ENCODE measurements at places on chromosomes 12 and 14.

- DNase-seq: no peak
These were observed 52.3 kb downstream of the IRAK3 start for GRCh38 chr12:66241061-66242043.

DNA sequence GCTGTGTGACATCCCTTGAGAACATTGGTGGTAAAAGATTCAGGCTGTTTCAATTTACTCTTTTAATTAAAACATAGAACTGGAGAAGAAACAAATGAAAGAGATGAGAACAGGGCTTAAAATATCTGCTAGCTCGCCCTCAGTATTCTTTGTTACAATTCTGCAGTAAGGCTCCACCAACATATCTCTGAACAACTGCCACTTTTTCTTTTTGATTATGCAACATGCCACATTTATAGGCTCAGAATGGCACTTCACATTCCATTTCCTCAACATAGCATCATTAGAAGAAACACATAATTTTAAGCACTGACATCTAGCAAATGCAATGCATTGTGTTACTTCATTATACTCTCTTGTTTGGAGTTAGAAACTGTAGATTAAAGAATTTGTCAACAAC lies 1315.2 kb downstream of the LRFN5 start:
- DNase-seq: no peak

DNA sequence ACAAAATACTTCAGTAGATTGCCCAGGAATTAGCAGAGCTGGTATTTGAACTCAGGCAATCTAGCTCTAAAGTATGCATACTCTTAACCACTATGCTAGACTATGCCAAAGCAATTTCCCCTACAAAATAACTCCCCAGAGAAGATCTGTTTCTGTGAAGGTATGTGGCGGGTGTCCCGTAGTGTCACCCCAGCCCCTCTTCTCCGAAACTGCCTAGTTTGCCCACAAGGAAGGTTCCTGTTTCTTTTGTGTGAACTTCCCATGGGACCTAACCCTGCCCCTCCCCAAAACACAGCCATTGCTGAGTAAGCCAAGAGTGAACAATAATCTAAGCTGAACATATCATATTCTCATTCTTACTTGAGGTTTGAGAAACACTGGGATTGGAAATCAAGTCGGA lies 15.5 kb upstream of the RAP1B start:
- no peak for DNase-seq

- no peak for DNase-seq
These were observed 74.7 kb downstream of the PRORP start for GRCh38 chr14:35197015-35197414.

DNA sequence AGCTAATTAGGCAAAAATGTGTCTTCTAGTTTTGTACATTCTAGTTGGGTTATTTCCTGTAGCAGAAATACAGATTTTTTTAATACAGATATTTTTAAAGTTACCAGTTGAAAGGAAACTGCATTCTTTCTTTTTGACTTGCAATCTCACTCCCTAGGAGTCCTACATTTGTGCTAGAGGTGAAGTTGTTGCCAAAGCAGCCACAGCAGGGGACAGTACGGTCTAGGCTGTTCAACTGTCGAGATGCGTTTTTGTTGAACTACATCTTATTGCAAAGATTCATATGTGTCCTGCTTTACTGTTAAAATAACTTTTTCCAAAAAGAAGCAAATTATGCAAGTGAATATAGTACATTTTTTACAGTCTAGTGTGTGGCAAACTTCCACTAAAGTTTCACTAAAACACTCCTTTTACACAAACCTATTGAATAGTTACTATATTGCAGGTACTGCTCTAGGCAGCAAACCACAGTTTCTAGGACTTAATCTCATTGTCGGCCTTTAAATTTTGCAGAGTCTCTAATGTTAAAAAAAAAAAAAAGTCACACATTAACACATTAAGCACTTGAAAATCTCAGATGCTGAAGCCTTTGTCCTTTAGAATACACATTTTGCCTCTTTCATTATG lies 30.2 kb upstream of the SRGAP1 start:
- peak; percentile 20 for DNase-seq

- no peak for DNase-seq
These were observed 203.4 kb downstream of the TTC7B start for GRCh38 chr14:90612801-90613200.

DNA sequence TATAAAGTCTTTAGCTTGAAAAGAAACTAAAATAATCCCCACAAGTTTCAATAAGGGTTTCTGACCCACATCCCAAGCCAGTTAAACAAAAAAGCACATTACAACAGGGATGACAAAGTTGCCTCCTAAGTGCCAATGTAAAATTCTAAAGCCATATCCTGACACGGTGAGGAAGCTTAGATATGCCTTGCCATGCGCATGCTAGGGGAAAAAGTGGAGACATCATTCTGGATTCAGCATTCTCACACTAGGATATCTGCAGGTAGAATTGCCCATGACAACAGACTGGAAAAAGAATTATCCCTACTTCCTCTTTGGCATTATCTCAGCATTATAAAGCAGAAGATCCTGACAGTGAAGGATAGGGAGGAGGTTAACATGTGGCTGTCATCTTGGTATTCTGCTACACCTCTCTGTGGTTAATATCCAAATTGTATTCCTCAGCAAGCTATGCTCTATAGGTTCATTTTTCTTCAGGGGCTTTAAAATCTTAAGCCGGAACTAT lies 4.9 kb downstream of the DUSP6 start:
- no peak for DNase-seq

DNA sequence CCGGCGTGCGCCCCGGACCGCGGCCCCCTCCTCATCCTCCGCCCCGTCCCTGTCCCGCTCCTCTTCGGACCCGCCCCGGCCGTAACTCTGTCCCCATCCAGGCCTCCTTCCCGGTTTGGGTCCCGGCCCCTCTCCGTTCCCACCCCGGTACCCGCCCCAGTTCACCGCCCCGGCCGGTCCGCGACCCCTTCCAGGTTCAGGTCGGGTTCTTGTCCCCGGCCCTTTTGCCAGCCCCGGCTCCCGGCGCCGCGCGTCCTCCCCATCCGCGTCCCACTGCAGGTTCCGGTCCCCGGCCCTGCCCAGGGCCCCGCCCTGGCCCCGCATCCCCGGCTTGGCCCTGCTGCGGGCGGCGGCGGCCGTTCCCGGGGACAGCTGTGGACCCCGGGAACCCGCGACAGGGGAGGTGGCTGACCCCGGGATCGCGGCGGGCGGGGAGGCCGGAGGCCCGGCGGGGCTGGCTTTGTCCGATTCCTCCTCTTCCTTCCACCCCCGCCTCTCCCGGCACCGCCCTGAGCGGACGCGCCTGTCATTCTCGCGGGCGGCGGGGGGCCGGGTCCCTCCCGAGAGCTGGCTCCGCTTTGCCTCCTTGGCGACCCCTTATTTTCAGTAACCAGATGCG lies 601 bp downstream of the KLC1 start:
- peak; percentile 80 for DNase-seq

DNA sequence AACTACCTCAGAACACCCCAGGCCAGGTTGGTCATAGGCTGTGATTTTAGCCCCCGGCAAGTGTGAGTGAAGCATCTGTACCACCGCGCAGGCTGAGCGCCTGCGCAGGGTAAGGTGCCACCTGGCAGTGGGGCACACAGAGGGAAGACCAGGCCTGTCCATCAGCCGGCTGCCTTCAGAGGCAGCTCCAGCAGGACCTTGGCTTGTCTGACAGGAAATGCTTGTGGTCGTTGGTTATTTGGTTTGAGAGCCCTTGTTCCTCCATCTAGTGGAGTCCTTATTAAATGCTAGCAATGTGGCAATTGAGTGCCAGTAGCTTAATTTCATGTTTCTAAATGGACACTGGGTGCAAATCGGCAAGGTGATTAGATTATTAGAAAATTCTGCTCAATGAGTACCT lies 27.5 kb downstream of the SLC25A29 start:
- DNase-seq: no peak

- no peak for DNase-seq
These were observed 19.4 kb downstream of the GNS start for GRCh38 chr12:64739778-64740177.

- no peak for DNase-seq
These were observed 35.4 kb downstream of the IL31 start for GRCh38 chr12:122138616-122139015.

GRCh38 chr12:91983935-91984334 lies 161.7 kb downstream of the BTG1 start:
- no peak for DNase-seq

DNA sequence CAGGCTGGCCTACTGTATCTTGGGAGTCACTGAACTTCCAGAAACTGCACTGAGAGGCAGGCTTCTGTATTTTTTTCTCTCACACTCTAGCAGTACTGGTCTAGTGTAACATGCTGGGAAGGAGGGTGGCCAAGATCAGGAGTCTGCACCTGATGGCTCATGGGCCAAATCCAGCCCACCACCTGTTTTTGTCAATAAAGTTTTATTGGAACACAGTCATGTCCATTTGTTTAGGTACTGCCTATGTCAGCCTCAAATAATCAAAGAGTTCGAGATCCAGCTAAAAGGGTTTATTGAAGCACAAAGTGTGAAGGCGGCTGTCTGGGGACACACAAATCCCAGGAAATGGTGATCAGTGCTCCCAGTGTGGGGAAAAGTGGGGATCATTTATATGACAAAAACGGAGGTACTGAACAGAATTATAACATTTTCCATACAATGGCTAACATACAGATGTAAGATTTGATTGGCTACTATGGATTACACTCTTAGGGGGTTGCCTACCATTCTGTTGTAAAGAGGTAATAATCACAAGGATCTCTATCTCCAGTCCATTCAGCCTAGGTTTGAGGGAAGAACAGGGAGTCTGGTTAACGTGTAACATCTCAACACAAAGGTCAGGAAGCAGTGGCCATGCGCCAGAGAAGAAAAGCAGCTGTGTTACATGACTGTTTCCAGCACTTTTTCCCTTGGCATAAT lies 12.9 kb downstream of the USP30 start:
- no peak for DNase-seq

- DNase-seq: no peak
These were observed 76.9 kb downstream of the DDX51 start for GRCh38 chr12:132067182-132067581.

DNA sequence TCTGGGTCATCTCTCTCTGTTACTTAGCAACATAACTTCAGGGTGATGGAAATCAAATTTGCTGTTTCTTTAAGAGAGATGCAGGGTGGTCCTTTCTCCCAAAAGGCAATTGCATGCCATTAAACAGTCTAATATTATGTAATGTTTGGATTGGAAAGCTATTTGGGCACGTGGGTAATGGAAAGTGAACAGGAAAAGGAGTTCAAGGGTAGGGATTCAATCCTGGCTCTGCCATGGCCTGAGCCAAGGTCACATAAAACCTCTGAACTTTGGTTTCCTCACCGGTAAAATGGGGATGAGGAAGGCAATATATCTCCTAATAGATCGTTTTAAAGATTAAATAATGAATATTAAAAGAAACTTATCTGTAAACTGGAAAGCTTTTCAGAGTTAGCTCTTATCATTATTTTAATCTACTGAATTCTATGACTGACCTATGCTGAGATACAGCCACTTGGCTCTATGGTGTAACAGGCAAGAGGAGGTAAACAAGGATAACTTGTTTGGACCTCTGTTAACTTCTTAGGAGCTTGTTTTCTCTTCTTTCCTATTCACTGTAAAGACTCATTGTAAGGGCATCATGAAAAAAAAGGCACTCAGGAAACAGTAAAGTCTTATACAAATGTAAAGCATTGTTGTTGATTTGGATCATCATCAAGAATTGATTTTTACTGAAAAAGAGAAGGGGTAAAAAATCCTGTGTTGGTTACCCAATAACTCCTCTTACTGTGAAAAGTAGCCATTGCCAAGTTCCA lies 55.7 kb upstream of the OVCH1 start:
- no peak for DNase-seq

DNA sequence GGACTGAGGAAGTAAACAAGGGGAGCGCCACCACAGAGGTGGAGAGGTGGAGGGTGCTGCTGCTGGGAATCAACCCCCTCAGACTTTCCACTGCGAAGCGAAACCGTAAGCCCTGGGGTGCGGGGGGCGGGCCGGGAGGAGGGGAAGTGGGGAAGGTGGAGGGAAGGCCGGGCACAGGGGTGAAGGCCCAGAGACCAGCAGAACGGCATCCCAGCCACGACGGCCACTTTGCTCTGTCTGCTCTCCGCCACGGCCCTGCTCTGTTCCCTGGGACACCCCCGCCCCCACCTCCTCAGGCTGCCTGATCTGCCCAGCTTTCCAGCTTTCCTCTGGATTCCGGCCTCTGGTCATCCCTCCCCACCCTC lies at the start of gene LAG3:
Gene LAG3, plus strand, starts transcription at position 190 of the 365 bp plus-strand sequence. CDS start 333 bp downstream, outside the sequence.
- DNase-seq: no peak

DNA sequence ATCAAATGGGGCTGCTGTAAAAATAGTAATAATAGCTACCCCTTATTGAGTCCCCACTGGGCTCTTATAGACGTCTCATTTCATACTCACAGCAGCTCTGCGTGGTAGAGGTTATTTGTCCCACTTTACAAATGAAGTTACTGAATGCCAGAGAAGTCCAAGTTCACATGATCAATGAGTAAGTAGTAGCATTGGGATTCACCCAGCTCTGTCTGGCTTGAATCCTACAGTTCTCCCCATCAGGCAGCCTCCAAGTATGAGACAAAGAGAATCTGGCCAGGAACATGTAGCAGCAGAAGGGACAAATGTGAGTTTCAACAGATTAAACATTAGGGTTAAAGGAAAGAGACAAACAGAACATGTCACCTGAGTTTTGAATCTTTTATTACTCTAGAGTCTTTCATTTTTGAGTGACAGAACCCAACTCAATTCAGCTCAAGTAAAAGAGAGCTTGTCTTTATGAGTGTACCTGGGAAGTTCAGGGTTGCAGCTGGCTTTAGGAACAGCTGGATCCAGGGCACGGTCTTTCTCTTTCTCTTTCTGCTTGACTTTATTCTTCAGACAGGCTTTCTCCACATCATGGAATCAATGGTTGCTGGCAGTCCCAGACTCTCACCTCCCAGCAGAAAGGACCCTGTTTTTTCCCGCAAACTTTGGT lies 64.1 kb upstream of the JDP2 start:
- no peak for DNase-seq

GRCh38 chr14:31687726-31688125 lies 126.5 kb downstream of the NUBPL start:
- DNase-seq: no peak

GRCh38 chr14:91229743-91230200 lies 14.7 kb downstream of the GPR68 start:
- no peak for DNase-seq

GRCh38 chr12:32615441-32615840 lies 63.7 kb upstream of the DNM1L start:
- no peak for DNase-seq

- DNase-seq: no peak
These were observed 71.9 kb downstream of the C12orf75 start for GRCh38 chr12:105402366-105402765.

GRCh38 chr12:63045020-63045860 lies 105.8 kb downstream of the AVPR1A start:
- no peak for DNase-seq

DNA sequence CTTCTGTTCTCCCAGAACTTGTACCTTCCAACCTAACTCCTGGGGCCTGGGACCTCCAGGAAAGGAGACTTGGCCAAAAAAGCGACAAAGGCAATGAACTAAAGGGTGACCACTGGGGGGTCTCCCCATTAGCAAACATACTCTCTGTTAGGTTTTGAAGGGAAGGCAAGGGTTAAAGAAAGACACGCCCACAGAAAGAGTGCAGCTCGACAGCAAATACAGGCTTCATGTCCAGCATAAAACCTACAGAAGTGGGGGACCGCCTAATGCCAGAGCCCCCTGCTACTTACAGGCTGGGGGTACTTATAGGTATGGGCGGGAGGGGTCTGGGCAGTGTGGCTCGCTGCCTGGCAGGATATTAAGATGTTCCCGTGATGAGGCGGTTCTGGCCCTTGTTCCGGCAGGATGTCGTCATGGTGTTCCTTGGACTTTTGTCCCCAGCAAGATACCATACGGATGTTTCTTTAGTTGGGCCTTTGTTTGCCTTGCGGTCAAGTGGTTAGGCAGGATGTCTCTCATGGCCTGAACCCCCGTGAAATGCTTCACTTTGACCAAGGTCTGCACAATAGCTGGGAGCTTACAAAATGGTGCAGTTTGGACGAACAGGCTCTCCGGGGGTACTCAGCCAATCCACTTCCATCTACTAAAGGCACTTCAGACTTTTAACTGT lies 53.4 kb downstream of the PRMT8 start:
- DNase-seq: no peak
